ENCODE measurements at places on chromosomes 12 and 14.

DNA sequence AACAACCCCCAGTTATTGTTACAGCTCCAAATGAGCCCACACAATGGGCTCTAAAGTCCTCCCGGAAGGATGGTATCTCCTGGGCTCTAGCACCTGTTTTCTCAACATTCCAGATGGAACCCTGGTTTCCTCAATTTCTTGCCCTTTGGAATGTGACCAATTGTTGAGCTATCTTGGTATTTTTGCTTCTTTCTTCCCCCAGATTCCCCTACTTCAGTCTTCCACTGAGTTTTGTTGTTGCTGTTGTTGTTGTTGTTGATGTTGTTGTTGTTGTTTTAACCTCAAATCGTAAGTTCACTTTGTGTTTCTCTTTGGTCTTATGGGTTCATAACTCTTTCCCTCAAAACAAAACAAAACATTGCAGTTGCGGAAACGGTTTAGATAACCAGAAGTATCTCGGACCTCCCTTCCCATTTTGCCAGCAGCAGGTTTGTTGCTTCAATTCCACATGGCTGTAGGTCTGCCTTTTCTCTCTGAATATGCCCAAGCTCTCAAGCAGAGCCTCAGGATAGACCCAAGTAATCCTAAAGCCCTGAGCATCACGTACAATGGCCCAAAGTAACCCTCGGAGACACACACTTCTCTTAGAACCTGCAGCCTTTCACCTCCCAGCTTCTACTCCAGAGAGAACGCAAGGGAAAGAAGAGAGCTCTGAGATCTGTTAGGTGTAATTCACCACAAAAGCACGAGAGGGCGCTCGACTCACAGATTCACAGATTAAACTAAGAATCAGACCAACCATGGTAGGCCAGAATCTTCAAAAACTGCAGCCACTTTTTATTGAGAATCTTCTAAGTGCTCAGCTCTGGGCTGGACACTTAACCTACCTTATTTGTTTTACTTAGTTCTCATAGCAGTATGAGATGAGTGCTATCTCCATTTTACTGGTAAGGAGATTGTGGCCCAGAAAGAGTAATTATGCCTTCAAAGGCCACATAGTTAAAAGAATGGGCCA lies 1.0 kb upstream of the DDX23 start:
- peak; percentile 91 for DNase-seq

- no peak for DNase-seq
Measured at GRCh38 chr12:50483488-50483887, 21.3 kb upstream of the DIP2B start.

DNA sequence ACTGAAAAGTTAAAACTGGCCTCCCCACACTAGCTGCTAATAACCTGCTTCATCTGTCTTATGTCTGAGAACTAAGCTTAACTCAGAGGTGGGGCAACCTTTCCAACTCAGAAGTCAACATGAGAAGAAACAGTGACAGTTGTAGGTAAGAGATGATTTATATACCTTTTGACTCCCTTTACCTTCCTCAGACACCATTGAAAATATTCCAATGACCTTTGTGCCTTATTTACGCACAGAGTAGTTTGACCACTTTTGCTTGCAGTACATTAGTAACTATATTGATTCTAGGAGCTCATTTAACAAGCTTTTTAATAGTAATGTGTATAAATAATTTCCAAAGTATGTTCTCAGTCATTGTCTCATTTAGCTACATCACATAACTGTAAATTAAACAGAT lies 77.6 kb downstream of the ALX1 start:
- no peak for DNase-seq

DNA sequence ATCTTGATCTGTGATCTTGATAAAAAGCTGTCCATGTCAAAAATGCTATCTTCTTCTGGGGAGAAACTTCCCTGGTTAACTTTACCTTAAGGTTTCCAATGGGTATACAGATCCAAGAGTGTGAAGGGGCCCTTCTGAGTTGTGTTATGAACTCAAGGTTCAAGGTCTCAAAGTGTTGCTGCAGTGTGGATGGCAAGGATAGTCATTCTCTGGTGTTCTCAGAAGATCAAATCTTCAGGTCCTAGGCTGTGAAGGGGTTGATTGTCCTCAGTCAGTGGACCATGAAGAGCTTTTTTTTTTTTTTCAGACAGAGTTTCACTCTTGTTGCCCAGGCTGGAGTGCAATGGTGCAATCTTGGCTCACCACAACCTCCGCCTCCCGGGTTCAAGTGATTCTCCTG lies 114.4 kb downstream of the SPTSSA start:
- no peak for DNase-seq

DNA sequence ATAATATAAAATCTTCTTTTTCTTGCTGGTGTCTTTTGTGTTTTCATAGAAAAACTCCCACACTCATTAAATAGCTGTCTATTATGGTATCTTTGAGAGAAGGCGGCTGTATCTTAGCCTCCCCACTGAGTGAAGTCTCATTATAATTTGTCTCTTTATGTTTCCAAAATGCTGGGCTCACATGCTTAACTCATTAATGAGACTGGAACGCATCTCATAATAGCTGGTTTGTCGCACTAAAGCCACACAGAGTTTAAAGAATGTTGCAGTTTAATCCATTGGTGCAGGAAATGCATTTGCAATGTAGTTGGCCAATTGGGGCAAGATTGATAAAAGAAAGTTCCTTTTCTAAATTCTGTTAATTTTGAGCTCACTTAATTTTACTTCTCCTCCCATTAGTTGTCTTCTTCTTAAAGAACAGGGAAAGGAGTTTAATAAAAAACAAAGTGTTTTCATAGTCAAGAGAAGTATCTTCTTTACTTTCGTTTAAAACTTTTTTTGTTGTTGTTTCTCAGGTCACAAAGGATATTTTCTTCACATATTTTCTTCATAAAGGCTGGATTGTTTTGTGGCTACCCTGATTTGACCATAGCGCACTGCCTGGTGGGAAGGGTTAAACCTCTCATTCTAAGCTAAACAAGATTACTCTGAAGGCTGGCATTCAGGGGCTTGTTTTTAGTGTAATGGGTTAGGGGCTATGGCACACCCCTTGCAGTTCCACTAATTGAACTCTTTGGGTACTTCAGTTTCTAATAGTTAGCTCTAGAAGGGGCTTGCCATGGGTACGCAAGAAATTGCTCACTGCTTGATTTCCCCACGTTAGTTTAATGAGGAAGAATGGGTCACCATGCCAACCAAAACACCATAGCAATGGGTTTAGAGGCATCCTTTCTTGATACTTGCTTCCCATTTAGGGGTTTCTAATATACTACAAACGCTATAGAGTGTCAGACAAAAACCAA lies 197.0 kb downstream of the TMTC2 start:
- no peak for DNase-seq
